ENCODE measurements at places on chromosomes 5 and 9.

DNA sequence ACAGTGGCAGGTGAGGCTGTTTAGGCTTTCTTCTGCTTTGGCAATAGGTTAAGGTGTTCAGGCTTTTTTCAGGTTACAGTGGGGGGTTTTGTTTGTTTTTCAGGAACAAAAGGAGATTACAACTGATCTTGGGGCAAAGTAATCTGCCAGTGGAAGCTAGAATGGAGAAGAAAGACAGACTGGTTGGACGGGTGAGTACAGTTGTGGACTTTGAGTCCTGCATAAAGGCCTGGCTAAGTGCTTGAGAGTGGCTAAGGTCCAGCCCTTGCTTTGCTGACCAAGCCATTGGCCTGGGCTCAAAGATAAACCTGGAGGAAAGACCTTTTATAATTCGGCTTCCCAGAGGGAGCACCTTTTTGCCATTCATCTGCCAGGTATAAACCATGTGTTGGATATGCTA, 63.1 kb downstream of the MTMR12 start:
- DNase-seq: no peak

DNA sequence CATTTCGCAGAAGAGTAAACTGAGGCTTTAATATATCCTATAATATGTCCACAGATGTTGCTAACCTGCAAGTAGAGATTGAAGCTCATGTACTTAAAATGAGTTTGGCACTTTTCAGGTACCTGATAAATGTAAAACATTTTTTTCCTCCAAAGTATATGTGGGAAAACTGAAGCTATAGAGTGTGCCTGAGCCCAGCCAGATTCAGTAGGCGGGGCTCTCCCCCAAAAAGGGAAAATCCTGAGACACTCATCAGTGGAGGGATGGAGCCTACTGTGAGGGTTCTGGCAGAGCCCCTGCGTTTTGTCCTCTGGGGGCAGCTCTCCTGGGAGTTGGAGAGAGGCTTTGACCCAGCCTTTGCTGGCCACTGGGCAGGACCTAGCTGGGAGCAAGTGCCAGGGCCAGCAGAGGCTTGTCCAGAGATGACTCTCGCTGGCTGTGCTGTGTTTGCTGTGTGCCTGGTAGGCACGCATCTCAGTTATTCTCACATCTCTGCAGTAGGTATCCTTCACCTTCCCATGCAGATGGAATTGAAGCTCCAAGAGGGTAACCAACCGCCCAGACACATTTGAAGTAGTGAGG, 81.1 kb upstream of the SPRY4 start:
- DNase-seq: no peak

DNA sequence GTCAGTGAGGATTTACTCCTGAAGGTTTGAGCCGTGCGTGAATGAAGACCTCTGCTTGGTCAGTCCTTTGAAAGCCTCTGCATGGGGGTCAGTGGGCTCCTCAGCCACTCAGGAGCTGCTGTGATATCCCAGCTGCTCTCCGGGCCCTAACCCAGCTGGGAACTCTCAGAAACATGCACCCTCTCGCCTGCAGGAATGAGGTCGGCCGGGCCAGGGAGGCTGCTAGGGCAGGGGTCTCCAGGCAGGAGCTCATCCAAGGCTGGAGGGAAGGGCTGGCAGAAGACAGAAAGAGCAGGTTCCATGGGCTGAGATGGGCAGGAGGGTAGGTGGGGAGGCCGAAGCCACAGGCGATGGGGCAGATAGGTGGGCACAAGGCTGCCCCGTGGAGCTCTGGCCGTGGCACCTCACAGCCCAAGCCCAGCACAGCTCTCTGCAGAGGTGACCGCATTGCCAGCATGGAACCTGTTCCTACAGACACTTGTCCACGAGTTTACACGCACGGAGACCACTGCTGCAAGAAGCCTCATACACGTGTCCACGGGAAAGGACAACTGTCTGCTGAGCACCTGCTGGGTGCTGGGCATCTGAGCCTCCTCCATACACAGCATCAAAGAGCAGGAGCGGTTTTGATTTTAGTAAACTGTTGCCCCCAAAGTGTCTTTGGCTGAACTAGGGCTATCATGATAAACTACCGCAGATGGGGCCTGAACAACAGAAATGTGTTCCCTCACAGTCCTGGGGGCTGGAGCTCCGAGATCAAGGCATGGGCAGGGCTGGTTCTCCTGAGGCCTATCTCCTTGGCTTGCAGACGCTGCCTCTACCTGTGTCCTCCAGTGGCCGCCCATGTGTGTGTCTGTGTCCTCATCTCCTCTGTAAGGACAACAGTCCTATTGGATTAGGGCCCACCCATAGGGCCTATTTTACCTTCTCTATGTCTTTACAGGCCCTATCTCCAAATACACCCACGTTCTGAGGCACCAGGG, 85.2 kb upstream of the ADAMTS2 start:
- DNase-seq: no peak

DNA sequence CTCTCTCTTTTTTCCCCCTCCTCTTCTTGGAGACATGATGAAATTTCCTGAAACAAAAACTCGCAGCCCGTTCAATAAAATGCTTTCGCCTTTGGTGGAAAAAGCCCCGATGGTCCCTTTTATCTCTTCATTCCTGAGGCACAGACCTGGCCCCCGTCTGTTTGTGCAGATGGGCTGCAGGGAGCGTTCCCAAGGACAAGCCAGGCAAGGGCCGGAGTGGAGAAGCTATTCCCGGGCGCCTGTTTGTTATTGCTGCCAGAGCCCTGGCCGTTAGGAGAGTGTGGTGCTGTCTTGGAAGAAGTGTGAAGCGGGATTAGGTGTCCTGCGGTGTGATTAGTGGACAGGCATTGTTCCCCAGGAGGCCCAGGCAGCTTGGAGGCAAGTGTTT, 71.9 kb downstream of the SMIM23 start:
- no peak for DNase-seq

DNA sequence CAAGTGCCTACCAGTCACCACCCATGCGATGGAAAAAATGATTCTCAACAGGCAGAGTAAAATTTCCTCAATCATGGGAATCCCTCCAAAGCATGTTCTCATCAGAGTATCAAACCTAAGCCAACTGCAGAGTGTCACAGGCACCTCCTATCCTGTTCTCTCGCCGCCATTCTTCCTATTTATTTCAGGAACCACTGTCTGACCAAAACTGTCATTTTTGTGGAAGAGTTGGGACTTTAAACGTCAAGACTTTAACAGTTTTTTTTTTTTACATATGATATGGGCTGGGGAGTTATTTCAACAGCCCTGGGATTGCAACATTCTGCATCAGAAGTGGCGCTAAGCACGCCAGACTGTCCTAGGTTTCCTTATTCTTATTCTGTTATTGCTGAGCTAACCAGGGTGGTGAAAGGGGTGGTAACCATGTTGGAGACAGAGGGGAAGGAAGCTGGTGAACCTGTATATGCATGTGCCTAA, 29.5 kb downstream of the PFDN1 start:
- no peak for DNase-seq

GRCh38 chr9:75962013-75962661, 71.7 kb downstream of the PCSK5 start:
- no peak for DNase-seq

- DNase-seq: no peak
These were observed 41.8 kb downstream of the FBXO10 start for GRCh38 chr9:37534412-37534811.

- DNase-seq: no peak
These were observed 95.0 kb downstream of the DMAC1 start for GRCh38 chr9:7704543-7704942.

- no peak for DNase-seq
These were observed 154.4 kb downstream of the MAN2A1 start for GRCh38 chr5:109844148-109844547.

DNA sequence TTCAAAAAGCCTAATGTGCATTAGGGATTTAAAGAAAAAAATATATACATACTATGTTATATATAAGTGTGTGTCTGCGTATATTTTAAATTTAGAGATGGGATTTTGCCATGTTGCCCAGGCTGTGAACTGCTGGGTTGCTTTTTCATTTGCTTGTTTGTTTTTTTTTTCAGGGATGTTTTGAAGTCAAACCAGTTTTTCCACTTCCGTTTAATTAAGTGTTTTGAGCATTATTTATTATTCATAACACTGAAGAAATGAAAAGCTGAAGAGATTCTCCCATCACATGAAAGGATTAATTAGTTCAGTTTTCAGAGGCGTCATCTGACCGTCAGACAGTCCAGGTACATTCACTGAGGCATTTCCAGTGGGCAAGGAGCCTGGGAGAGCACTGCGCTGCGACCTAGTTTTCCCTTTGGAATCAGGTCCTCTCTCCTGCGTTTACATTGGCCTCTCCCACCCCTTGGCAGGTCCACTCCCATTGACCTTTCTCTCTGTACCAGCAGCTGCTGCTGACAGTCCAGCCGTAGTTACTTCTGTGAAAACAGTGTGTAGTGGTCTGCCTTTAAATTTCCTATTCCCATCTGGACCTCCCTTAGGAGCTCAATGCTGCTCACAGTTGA, 26.0 kb downstream of the ARRDC3 start:
- no peak for DNase-seq

DNA sequence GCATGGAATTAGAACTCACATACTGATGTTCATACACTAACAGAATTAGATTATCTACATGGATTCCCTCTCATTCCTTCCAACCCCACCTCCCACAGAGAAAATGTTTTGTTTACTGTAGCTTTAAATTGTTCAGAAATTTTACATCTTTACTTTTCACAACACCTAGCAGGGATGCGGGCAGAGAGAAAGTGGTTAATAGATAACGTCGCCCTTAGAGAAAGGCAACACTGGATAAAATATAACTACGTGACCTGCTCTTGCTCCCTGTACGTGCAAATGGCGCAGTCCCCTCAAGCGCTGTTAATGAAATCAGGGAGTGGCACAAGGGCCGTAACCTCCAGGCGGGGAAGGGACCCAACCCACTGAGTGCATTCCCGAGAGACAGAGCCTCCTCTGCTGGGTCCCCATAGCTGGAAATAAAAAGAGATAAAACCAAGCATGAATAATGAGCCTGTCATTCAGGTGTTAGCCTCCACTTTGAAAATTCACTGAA, 125.3 kb upstream of the DAPK1 start:
- no peak for DNase-seq

DNA sequence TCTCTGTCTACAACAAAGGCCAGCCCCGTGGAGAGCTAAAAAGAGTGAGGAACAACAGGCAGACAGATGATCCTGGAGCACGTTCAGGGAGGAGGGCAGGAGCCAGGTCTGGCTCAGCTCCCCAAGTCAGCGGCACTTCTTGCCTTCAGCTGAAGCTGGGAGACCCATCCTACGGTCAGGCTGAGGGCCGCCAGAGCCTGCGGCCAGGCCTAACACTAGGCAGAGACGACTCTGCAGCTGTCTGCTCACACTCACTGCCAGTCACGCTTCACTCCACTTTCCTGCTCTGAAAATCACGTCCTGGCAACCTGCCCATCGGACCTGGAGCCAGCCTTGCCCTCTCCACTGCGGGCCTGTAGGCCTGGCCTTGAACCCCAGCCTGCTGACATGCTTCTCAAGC, 160.9 kb upstream of the LHFPL2 start:
- no peak for DNase-seq

DNA sequence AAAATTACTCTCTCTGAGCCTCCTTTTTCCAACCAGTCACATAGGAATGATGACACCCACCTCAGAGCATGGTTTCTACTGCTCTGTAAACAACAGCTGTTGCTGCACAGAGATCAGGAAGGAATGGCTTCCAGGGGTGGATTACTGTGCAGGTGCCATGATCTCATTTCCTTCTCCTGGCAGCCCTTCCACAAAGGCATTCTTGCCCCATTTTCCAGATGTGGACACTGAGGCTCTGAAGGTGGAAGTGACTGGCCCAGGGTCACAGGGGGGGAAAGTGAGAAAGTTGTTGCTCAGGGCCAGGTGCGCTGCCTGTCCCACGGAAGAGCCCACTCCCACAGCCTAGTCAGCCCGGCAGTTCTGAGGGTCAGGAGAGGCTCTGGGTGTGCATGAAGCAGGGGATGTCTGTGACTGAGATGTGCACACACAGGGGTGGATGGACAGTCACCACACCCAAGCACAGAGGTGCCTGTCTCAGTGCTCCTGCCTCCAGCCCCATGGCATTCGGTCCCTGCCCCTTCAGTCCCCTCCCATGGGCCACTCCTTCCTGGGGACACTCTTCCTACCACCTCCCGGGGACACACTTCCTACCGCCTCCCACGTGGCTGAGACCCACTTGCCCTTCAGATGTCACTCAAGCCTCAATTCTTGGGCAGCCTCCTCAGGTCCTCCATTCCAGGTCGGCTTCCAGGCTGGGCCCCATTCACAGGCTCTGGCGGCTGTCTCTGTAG, 17.0 kb downstream of the FGFR4 start:
- no peak for DNase-seq

DNA sequence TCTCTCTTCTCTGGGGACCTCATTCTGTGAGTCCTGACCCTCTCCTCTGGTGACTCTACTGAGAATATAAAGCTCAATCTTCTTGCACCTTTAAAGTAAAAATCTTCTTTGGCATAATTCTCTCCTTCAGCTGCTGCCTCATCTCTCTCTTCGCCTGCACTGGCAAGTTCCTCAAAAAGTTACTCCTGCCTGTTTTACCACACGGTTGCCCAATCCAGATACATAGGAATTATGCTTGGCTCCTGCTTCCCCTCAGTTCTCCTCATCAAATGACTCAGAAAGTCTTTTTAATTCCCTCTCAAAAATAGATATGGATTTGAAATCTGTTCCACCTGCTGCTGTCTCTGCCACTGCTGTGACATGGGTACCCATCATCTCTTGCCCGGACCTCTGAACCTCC, 14.4 kb upstream of the HRCT1 start:
- no peak for DNase-seq

- no peak for DNase-seq
These were observed 79.8 kb downstream of the HSD17B3 start for GRCh38 chr9:96222132-96222531.

GRCh38 chr5:131513780-131514179, 121.2 kb downstream of the RAPGEF6 start:
- DNase-seq: no peak

GRCh38 chr5:92939428-92939827, 641.6 kb downstream of the NR2F1-AS1 start:
- DNase-seq: no peak

GRCh38 chr9:111957856-111958631, 61.4 kb downstream of the UGCG start:
- DNase-seq: no peak

- DNase-seq: no peak
These were observed 174.5 kb upstream of the ADAMTSL1 start for GRCh38 chr9:18299449-18299848.

- DNase-seq: peak; percentile 82
These were observed 17.3 kb upstream of the ODF2 start for GRCh38 chr9:128438343-128439109.

GRCh38 chr5:176533894-176534611, 3.1 kb downstream of the RNF44 start:
- DNase-seq: no peak

DNA sequence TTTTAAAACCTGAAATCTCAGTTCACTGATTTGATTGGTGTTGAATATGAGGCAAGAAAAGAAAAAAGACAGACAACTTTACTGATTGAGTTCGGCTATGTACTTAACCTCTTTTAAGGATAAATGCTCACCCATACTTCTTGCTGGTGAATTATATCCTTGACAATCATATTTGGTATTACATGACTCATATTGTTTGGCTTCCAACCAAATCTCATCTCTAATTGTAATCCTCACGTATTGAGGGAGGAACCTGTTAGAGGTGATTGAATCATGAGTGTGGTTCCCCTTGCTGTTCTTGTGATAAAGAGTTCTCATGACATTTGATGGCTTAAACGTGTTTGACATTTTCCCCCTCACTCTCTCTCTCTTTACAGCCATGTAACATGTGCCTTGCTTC, 255.6 kb upstream of the IZUMO3 start:
- no peak for DNase-seq

- DNase-seq: no peak
These were observed 140.2 kb downstream of the ENC1 start for GRCh38 chr5:74500110-74500917.

GRCh38 chr5:98296426-98296825, 477.0 kb upstream of the RGMB start:
- no peak for DNase-seq

GRCh38 chr5:76742583-76742982, 26.7 kb downstream of the F2R start:
- no peak for DNase-seq

All from stimulated activated CD4-positive, alpha-beta T cell treated with anti-CD3 and anti-CD28 coated beads, TNF-alpha, amount 100 ng/mL, for 1 hour (primary cell).